ENCODE measurements at places on chromosomes 5 and 9. TPM values are rescaled to one million over a fixed set of nuclear protein-coding genes. Genes with fewer than 3 reads are reported as not detected.

The NUTM2G gene
- not detected for total RNA-seq

The ZNG1F gene
- total RNA-seq: 11.6 TPM

The PTGER4 gene
- total RNA-seq: 50.8 TPM

The SLC46A2 gene
- not detected for total RNA-seq

The SV2C gene
- not detected for total RNA-seq

All from activated CD8-positive, alpha-beta T cell treated with anti-CD3 and anti-CD28 coated beads, Interleukin-2, amount 10 ng/mL, durations not matched to agents 7 days and 5 days (primary cell).